ENCODE measurements at places on chromosomes 7 and 10.

GRCh38 chr10:6108631-6109443, 20.0 kb downstream of the RBM17 start:
- DNase-seq, result no peak

DNA sequence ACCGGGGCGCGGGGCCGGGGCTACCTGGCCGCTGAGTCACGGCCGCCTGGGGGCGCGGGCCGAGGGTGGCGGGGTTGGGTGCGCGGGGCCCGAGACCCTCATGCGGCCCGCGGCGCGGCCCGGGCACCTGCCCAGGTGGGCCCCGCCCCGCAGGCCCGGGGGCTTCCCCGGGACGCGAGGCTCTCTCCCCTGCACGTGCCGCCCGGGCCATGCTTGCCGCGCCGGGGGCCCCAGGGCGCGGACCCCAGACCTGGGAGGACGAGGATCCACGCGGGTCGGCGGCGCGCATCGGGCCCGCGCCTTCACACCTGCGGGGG, 402 bp downstream of the MAFK start:
- DNase-seq, result no peak

DNA sequence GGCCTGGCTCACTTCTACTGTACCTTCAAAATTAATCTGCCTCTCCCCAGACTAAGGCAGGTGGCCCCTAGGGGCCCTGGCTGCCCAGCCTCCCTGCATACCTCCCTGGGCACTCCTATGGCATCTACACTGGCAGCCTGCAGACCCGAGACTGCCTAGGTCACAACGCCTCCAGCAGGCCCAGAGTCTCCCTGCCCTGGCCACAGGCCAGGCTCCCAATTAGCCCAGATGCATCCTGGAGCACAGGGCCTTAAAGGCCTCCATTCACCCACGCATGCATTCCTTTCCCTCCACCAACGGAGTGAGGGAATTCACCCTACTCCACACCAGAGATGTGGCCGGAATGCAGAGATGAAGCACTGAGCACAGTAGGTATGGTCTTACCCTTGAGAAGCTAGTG, 1.9 kb downstream of the CHAT start:
- no peak for DNase-seq

DNA sequence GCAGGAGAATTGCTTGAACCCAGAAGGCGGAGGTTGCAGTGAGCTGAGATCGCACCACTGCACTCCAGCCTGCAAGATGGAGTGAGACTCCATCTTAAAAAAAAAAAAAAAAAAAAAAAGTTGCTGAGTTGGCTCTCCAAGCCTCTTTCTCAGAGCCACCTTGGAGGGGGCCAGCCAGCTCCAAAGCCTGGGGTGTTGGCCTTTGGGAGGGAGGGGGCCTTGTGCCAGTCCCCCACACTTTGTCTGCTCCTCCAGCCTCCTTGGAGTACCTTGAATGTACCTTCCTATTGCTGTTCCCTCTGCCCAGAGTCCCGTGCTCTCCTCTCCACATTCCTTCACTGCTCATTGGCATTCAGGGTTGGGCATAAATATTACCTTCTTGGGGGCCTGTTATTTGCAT, 62.4 kb downstream of the GRK5 start:
- no peak for DNase-seq

DNA sequence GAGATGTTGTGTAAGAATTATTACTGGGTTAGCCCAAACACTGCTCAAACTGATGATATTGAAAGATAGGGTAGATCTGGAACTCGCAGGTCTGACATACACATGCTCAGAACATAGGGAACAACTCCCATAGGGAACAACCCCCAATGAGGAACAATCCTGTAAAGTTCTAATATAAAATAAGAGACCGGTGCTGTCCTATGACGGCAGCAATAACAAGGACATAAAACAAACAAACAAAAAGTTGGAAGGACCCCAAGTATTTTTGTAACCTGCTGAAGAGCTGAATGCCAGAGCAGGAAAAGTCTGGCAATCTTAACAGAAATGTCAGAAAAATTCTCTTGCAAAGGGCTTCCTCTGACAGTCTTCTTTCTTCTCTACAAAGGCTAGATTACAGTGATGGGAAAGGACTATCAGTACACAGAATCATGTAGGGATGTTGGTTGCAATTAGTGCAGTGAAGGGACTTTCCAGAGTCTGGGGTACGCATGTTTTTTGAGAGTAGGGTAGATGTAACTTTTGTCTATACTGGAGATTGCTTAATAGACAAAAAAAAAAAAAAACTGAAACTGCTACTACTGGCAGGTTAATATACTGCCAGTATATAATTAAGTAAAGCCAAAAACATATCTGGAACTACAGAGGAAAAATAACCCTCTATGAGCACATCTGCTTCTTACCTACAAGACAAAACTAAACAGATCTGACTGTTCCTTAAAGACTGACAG, 35.5 kb downstream of the IDE start:
- DNase-seq, result no peak

DNA sequence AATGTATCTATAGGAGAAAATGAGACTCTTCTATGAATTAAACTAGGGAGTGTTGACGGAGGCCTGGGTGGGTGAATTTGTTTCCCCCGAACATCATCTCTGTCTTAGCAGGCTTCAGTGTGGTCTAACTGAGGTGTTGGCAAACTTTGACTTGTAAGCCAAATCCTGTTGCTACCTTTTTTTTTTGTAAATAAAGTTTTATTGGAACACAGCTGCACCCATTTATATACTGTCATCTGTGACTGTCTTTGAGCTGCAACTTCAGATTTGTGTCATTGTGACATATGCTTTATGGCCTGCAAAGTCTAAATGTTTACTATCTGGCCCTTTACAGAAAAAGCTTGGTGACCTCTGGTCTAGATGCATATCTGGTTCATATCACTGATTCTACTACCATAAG, 455.9 kb downstream of the LRMDA start:
- DNase-seq, result no peak

DNA sequence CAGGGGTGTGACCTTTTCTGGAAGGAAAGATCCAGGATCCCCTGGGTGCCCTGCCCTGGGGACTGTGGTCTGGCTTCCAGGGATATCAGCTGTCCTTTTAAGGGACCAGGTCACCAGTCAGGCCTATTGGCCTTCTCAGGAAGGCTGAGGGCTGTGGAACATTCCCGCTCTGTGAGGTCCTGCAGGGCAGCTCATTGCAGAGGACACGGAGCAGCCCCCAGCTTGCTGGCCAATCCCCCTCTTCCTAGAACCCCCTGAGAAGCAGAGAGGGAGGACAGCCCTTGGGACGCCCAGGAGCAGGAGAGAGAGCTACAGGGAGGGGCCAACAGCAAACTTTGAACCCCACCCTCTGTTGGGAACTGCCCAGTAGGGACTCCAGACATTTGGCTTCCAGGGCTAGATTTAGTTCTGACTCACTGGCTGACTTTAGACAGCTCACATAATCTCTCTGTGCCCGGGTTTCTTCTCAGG, 67.9 kb upstream of the COL13A1 start:
- DNase-seq, result no peak

DNA sequence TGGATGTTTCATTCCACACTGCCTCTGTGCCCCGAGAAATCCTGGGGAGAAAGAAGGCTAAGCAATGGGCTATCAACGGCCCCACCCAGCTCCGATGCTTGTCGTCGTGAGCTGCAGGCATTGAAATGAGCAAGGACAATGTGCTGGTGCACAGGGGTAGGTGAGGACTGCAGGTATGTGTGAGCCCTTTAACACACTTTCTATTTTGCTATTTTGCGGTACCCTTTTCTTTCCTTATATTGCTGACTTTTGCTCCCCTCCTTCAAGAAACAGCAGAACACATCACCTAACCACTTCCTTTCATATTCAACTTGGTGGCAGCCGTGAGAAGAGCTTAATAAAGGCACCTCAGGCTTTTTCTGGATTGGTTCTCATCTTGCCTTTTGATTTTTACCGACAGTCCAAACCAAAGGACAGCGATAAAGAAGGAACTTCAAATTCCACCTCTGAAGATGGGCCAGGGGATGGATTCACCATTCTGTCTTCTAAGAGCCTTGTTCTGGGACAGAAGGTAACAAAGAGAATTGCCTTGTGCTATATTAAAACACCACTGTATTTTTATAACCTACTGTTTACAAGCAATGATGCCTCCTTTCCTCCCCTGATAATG, 39.2 kb downstream of the AIFM2 start:
- DNase-seq, result no peak

GRCh38 chr10:30178356-30178964, 119.1 kb upstream of the JCAD start:
- no peak for DNase-seq

DNA sequence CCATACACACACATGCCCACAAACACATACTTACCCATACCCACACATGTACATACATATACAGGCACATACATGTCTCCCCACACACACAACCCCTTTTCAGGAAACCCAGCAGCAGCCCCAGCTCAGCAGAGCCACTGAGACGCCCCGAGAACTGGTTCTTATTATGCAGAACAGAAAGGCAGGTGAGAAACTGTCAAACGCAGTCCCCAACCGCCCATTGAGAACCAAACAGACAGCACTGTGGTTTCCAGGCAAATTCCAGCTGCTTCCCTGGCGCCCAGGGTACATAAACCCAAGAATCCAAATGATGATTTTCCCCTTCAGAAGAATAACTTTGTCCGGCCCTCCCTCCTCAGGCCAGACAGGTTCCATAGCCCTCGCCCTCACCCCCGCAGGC, 366.6 kb upstream of the ZMIZ1 start:
- no peak for DNase-seq

- no peak for DNase-seq
These were observed 553.8 kb upstream of the GALNT17 start for GRCh38 chr7:70578131-70578530.

DNA sequence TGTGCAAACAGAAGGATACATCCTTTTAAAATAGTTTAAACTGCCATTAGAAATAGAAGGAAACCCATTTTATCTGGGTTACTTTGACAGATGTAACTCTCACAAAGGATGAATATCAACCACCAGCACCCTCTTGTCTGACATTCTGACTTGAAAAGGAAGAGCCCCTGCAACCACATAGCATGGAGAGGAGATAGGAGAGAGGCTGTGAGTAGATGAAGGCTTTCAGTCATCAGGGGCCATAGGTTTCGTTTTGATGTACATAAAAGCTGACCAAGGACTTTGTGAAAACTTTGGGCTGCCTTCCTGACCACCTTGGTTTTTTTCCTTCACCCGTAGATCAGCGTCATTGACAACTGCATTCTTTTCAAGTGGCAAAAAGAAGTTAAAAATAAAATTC, 211.6 kb upstream of the PRPS1L1 start:
- no peak for DNase-seq

DNA sequence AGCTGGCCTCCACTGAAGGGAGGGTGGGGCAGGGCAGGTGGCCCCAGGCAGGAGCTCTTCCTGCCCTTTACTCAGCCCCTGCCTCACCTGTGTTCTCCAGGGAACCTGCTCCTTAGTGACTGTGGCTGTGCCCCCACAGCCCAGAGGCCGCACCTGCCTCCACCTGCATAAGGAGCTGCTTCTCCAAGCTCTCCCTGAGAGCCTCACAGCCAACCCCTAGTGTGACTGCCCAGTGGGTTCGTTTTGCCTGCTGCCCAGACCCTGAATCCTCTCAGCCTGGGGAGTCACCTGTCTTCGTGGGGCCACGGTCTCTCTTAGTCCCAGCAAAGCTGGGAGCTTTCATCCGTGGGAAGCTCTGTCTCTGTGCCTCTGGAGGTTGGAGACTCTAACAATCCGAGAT, 94.4 kb downstream of the GLRX3 start:
- DNase-seq, result no peak

DNA sequence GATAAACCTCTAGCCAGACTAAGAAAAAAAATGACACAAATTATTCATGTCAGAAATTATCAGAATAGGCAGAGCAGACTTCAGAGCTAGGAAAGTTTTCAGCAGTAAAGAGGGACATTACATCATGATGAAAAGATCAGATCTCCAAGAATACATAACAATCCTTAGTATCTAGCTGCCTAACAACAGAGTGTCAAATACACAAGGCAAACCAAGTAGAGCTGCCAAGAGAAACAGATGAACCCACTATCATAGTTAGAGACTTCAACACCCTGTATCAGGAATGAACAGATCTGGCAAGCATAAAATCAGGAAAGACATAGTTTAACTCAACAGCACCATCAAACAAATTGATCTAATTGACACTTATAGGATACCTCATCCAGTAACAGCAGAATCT, 92.3 kb downstream of the NKX6-2 start:
- no peak for DNase-seq

DNA sequence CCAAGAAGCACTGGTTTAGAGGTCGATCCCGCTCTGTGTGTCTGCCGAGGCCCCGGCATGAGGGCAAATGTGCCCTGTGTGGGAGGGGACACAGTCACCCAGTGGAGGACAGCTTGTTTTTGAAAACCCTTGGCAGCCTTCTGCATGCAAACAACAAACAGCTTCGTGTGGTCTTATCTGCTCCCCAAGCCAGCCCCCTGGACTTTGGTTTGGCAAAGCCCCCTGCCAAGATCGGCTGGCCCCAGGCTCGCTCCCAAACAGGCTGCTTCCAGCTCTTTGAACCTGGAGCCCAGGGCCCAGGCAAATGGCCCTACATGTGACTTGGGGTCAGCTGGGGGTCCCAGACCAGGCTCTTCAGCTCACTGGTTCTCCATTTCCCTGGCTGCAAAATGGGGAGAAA, 2.9 kb downstream of the ELN start:
- no peak for DNase-seq

DNA sequence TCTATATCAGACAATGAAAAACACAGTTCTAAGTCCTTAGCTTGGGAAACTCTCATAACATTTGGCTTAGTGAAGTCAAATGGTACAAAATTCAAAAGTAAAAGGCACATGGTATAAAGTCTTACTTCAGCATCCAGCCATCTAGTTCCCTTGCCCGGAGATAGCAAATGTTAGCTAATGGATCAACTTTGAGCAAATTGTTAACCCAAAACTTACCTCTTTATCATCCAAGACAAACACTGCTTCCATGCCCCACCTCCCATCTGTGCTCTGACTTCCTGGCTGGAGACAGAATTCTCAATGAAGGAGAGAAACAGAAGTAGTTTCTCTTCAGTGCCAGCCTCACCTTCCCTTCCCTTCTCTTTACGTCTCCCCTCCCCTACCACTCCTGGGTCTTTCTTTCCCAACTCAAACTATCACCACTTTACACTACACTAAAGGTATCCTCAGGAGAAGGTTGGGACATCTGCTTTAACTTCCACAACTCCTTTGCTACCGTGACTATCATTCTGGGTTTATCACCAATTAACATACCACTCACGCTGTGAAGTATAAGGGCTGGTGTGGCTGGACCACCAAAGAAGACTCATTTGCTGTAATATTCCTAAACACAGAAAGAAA, 21.2 kb upstream of the ZNRF2 start:
- no peak for DNase-seq

Measured in stimulated activated CD4-positive, alpha-beta T cell treated with anti-CD3 and anti-CD28 coated beads, Interleukin-1b, Interleukin-23, amount 100 ng/mL, for 24 hours (primary cell).